ENCODE measurements at places on chromosomes 11 and 22. TPM values are rescaled to one million over a fixed set of nuclear protein-coding genes. Genes with fewer than 3 reads are reported as not detected.

Gene TPP1
- total RNA-seq: 79.0 TPM

Gene MS4A6E
- not detected for total RNA-seq

Gene CBY1
- 34.1 TPM for total RNA-seq

Gene ARHGAP8
- total RNA-seq: 45.6 TPM

Gene HOATZ
- total RNA-seq: not detected

Gene C11orf68
- total RNA-seq: 9.8 TPM

Gene IFTAP
- 11.0 TPM for total RNA-seq

Gene SNX19
- total RNA-seq: 112 TPM

Gene PES1
- total RNA-seq: 105 TPM

Gene TNNI2
- 13.0 TPM for total RNA-seq

Gene NCF4
- not detected for total RNA-seq

Gene GSTT2
- 4.6 TPM for total RNA-seq

Gene CDC42EP1
- total RNA-seq: 17.5 TPM

Gene HEPHL1
- 6.2 TPM for total RNA-seq

Gene SLC17A6
- total RNA-seq: not detected

Gene KCTD14
- total RNA-seq: 7.2 TPM

Gene MYOD1
- total RNA-seq: not detected
